Esophagus mucosa (tissue), 1 donor: ENCODE measurements at places on chromosomes 7 and 10. TPM values are rescaled to one million over a fixed set of nuclear protein-coding genes. Genes with fewer than 3 reads are reported as not detected.

FXYD4 gene
- total RNA-seq = not detected

STAG3 gene
- total RNA-seq = 0.48 TPM

HPSE2 gene
- 0.20 TPM for total RNA-seq

ANKRD7 gene
- total RNA-seq = not detected

WNT16 gene
- 0.12 TPM for total RNA-seq

CRYGN gene
- not detected for total RNA-seq

PSD gene
- 2.0 TPM for total RNA-seq

DNA sequence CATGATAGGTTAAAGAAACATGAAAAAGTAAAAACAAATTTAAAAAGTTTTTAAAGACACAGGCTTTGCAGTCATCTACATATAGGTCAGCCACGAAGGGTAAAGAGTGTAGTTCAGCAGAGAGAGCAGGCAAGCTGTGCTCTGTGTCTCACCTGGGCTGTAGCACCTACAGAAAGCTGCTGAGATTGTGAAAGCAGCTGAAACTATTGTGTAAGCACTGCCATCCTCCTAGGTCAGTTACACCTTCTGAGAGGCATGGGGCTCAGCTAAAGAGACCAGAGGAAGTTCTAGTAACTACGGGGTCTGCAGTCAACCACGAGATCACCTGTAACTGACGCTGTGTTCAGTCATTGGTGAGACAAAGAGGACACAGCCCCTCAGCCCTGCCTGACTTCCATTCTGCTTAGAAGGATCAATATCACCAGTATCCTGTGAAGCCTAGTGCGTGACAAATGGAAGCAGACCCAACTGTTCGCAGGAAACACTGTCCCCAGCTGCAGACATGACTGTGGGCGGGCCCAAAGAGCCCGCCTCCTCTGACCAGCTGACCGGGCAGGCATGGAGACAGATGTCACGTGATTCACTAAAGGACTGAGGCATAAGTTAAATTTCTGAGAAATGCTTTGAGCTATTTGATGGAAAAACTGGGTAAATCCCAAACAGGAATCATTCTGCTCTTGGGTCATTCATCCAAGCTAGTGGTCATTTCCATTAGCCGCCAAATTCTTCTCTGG is 87.9 kb downstream of the EBF3 start:
- ATAC-seq = no peak

GRCh38 chr7:2821842-2822507 is 22.1 kb downstream of the GNA12 start:
- no peak for ATAC-seq

- ATAC-seq = no peak
Measured at GRCh38 chr7:27131390-27131819, 848 bp upstream of the HOXA4 start.

- ATAC-seq = no peak
Measured at GRCh38 chr7:142108728-142109505, 2.6 kb upstream of the MGAM2 start.

- no peak for ATAC-seq
Measured at GRCh38 chr7:46452561-46453135, 531.6 kb upstream of the IGFBP3 start.

- ATAC-seq = no peak
Measured at GRCh38 chr10:30730306-30730705, 100.8 kb upstream of the LYZL2 start.

DNA sequence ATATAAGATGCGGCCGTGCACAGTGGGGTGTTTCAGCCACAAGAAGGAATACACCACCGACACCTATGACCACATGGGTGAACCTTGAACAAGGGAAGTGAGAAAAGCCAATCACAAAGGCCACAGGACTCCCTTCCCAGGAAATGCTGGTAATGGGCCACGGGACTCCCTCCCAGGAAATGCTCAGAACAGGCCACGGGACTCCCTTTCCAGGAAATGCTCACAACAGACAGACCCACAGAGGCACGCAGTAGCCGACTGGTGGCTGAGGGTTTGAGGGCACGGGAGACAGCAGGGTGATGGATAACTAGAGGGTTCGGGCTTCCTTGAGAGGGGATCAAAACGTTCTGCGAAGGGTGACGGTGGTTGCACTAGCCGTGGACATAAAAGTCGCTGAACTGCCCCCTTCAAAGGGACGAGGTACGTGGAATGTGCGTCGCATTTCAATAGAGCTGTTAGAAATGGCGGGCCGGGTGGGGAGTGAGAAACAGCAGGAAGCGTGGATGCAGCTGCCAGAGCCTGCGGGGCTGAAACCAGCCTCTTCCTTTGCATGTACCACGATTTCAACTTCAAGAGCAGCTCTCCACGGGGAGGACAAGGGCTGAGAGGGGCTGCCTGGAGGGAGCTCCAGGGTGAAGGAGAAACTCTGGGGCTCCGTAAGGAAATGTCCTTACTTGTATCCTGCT is 274.0 kb downstream of the ELFN1 start:
- ATAC-seq = no peak

DNA sequence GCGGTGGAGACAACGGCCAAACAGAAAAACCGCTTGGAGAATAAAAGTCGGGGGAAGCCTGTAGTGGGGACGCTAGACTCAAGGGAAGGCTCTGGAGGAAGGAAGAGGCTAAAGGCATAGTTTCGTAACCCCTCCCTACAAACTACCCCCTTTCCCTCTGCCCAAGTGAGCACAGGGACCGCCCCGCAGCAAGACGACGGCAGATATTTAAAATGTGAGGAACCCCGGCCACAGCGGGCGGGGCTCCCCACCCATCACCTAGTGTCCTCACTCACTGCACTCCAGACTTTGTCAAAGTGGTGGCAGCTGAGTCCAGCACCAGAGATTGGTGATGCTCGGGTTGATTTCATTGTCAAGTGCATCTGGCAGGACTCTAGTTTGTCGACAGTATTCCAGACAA is 69.1 kb downstream of the PRKAG2 start:
- no peak for ATAC-seq

DNA sequence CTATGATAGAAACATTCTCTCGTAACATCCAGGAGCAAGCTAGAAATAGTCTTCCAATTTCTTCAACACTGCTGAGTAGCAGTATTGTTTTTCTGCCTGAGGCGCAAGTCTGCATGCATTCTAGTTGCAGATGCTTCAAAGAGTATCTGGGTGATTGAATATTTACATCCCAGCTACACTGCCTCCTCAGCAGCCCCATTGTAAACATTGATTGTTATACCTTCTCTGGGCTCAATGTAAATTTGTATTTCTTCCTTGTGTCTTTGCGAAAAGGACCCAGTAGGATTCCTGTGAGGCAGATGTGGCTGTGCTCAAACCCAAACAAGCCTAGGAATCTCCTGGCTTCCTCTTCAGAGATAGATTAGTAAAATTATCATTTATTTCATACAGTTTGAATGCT is 320.7 kb downstream of the CDC14C start:
- no peak for ATAC-seq

GRCh38 chr10:2173327-2173726 is 436.0 kb upstream of the ADARB2 start:
- no peak for ATAC-seq
